ENCODE measurements at places on chromosomes 3 and 15. TPM values are rescaled to one million over a fixed set of nuclear protein-coding genes. Genes with fewer than 3 reads are reported as not detected.

GRCh38 chr3:84742915-84743425, 215.8 kb upstream of the CADM2 start:
- no peak for DNase-seq

- DNase-seq = no peak
Observed at GRCh38 chr3:7038394-7038793, 177.5 kb downstream of the GRM7 start.

DNA sequence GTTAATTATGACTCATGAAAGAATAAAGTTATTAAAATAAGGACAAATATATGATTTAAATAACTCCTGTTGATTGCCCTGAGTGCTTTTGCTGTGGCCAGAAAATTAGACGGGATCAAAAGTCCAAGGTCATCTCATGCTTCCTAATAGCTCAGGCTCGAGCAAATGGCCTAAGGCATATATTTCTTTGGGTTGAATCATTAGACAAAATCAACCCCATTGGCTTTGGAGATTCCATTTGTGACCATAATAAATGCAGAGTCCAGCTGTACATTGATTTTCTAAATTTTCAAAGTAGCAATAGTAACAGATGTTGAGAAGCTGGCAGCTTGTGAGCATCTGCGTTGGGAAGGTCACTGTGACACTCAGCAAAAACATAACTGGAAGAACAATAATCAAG, 464.5 kb upstream of the TGFBR2 start:
- no peak for DNase-seq

GRCh38 chr15:51067510-51067909, 27.2 kb downstream of the TNFAIP8L3 start:
- no peak for DNase-seq

DNA sequence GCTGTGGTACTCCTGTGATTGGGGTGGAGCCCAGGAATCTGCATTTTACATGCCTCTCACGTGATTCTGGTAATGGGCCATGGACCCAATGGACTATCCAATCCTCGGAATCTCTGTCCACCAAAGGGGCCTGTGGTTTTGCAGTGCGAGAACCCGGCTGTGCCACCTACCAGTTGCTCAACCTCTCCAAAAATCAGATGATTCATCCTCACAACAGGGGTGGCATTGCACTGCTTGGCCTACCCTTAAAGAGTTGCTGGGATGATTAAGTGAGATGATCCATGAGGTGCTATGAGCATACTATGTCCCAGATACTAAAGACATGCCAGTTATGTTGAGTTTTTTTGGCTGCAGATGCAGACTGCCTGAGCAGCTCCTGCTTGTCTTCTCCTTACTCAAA, 5.1 kb downstream of the ANP32A start:
- no peak for DNase-seq

GRCh38 chr3:137163241-137163871, 205.6 kb downstream of the IL20RB start:
- no peak for DNase-seq

GRCh38 chr3:149388531-149389417, 11.3 kb upstream of the TM4SF1 start:
- no peak for DNase-seq

DNA sequence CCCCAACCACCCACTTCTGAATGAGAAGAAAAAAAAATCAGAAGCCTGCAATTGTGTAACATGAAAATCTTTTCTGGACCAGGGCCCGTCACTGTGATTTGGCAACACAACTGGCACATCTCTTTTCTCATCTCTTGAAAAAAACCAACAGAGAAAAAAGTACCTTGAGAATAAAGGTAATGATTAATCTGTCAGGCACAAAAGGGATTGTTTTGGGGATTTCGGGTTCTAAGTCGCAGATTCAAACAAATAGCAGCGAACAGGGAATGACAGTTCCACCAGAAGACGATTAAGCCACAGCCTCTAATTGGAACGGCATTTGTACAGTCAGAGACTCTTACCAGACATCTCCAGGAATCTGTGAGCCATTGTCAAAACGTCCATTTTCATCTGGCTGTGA, at the start of gene AQP9:
Gene AQP9, plus strand, starts transcription at position 276 of the 400 bp plus-strand sequence. CDS start 185 bp downstream, outside the sequence.
- no peak for DNase-seq

GRCh38 chr3:192005989-192006388, 545.0 kb downstream of the PYDC2 start:
- no peak for DNase-seq

Gene ZIC4
- not detected for total RNA-seq

Gene TTLL13
- total RNA-seq = 0.39 TPM

Gene LRRC28
- total RNA-seq = 39.3 TPM

Gene SLC27A2
- 0.18 TPM for total RNA-seq

Gene MAGEF1
- total RNA-seq = 27.7 TPM
